Activated CD4-positive, alpha-beta T cell treated with anti-CD3 and anti-CD28 coated beads, Interleukin-2, amount 10 ng/mL, durations not matched to agents 7 days and 5 days (primary cell): ENCODE measurements at places on chromosomes 16 and 17.

- peaks cover 47% of the 10 kb centered on the region for H3K27me3 ChIP-seq
- DNase-seq, result no peak
Measured at GRCh38 chr17:39628655-39629493, 2.1 kb downstream of the PPP1R1B start.

- H3K36me3 ChIP-seq, result peaks cover 25% of the 10 kb centered on the region
- H3K4me1 ChIP-seq, result peaks cover 44% of the 10 kb centered on the region
- no peaks in the 10 kb centered on the region for H3K27me3 ChIP-seq
- DNase-seq, result no peak
- no peak overlapping the region for H3K27ac ChIP-seq
Measured at GRCh38 chr16:74560912-74561311, 46.0 kb downstream of the GLG1 start.

DNA sequence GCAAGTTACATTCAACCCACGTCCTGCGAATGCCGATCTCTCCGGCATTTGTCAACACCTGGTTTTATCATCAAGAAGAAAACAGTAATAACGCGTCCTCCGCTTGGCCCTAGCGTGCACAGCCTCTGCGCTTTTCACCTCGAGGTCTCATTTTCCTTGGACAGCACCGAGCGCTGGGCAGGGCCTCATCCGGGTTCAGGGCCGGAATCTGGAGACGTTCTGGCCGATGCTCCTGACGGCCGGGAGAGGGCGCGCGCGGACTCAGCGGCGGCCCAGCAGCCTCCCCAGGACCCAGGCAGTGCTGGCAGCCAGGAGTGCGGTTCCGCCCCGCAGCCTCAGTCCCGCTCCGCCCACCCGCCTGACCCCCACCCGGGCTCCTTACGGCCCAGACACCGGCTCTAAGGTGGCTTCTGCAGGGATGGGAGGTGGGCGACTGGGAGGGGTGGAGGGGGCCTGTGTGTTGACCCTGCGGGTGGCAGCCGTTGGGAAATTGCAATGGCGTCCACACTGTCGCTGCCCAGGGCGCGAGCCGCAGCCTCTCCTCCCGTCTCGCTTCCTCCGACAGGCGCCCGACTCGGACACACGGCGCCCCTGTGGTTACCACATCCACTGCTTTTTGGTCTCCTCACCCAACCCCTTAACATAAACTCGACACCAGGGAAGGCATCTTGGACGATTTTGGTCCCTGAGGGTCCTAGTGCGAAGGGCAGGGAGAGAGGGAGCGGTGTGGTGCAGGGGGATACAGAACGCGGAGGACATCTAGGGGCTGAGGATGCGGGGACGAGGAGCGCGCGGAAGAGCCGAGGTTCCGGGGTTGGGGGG, 7.4 kb upstream of the FLYWCH1 start:
- no peaks in the 10 kb centered on the region for H3K36me3 ChIP-seq
- peak; percentile 79 for DNase-seq
- no peaks in the 10 kb centered on the region for H3K27me3 ChIP-seq
- peaks cover 20% of the 10 kb centered on the region for H3K4me1 ChIP-seq

GRCh38 chr17:75521951-75522727, 3.4 kb upstream of the LLGL2 start:
- peaks cover 7% of the 10 kb centered on the region for H3K27me3 ChIP-seq
- no peak for DNase-seq
- H3K27ac ChIP-seq, result peak overlapping the region; percentile 10
- H3K4me3 ChIP-seq, result no peak overlapping the region
- H3K36me3 ChIP-seq, result peaks cover 40% of the 10 kb centered on the region

DNA sequence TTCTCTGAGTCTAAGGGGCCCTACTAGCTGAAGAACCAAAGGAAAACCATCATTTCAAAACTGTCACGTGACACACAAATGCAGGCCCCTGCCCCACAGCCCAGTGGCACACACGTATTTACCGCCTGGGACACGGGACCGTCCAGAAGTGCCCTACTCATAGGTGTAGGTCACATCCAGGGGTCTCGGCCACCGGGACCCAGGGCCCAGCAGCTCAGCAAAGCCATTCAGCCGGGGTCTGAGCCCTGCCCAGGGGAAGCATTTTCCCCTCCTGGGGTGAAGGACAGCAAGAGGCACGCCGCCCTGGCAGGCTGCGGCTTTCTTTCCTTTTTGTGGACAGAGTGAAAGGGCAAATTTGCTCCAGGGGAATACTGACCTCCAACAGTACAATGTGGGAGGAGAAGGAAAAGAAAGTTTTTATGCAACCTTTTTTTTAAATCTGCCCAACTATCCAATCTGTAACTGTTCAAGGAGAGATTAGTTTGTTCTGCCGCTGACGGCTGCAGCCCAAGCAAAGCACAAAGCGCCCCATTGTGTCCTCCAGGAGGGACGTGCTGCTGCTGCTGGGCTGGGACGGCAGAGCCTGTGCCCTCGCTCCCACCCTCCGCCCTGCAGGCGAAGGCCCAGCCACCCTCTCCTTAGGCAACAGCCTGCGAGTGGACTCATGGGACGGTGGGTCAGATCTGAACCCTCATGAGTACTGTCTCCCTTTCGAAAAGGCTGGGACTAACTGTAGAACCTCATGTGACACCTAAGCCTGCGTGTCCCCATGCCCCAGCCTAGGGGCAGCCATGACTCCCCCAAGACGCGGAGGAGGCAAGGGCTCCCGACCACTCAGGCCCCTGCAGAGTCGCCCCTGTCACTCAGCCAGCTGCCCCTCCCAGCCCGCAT, 21.3 kb downstream of the SLC7A5 start:
- no peaks in the 10 kb centered on the region for H3K27me3 ChIP-seq
- no peak overlapping the region for H3K4me3 ChIP-seq
- peaks cover 19% of the 10 kb centered on the region for H3K36me3 ChIP-seq
- H3K27ac ChIP-seq, result peak overlapping the region; percentile 36
- H3K4me1 ChIP-seq, result peaks cover 19% of the 10 kb centered on the region

DNA sequence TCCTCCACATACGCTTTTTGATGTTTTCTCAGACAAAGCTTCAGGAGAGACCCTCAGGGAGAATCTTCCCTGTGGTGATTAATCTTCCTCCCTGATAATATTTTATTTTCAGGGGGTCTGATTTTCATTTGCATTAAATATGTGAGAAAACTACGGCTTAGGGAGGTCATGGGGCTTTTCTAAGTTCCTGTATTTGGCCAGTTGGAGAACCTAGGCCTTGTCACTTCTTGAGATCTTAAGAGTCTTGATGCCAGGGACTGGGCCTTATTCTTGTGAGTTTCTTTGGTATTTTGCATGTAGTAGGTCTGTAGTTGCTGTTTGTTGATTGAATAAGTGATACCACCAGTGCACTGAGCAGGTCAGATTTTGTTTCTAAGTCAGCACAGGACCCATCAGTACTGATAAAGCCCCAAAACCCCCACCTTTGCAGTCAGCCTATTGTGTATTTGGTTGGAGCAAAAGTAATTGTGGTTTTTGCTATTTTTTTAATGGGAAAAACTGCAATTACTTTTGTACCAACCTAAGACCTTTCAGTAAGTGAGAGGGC, 130.1 kb downstream of the PRKCA start:
- peak overlapping the region; percentile 28 for H3K27ac ChIP-seq
- H3K27me3 ChIP-seq, result no peaks in the 10 kb centered on the region
- H3K4me3 ChIP-seq, result no peak overlapping the region
- peaks cover 52% of the 10 kb centered on the region for H3K4me1 ChIP-seq

- H3K4me3 ChIP-seq, result no peak overlapping the region
- H3K27ac ChIP-seq, result no peak overlapping the region
- no peak for DNase-seq
Measured at GRCh38 chr17:41256291-41256685, 1.1 kb downstream of the KRTAP9-9 start.

GRCh38 chr16:57345021-57345420, 13.6 kb upstream of the CCL22 start:
- H3K27me3 ChIP-seq, result peaks cover 40% of the 10 kb centered on the region
- no peak overlapping the region for H3K27ac ChIP-seq
- H3K36me3 ChIP-seq, result no peaks in the 10 kb centered on the region

DNA sequence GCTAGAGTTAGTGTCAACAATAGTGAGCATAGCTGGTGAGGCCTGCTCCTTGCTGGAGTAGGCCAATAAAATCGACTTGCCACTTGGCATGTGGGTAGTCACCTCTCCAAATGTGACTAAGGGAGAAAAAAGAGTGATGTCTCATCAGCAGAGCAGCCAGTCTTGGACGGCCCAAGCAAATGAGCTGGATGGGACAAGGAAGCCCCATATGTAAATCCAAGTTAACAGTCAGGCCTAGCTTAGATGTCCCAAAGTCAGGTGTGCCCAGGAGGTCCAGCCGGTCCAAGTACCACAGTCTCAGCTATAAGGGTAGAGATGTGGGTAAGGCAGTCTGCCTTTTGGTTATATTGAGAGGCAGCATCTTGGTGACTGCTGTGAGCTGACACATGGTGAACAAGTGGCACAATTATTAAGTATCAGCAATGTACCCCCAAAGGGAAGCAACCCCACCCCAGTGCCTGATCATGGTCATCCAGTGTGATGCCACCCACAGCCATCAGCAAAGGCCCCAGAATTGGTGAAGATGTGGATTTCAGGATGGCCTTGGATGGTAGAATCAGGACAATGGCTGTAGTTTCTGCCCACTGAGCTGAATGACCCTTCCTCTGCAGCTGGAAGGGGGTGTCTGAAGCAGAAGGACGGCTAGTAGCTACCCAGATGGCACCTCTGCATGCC, 83.4 kb downstream of the TNFRSF13B start:
- DNase-seq, result no peak
- no peak overlapping the region for H3K4me3 ChIP-seq
- H3K27ac ChIP-seq, result no peak overlapping the region
- no peaks in the 10 kb centered on the region for H3K36me3 ChIP-seq

GRCh38 chr17:31815212-31815730, 43.8 kb downstream of the COPRS start:
- H3K4me3 ChIP-seq, result no peak overlapping the region
- no peak overlapping the region for H3K27ac ChIP-seq
- no peaks in the 10 kb centered on the region for H3K36me3 ChIP-seq
- no peaks in the 10 kb centered on the region for H3K4me1 ChIP-seq

DNA sequence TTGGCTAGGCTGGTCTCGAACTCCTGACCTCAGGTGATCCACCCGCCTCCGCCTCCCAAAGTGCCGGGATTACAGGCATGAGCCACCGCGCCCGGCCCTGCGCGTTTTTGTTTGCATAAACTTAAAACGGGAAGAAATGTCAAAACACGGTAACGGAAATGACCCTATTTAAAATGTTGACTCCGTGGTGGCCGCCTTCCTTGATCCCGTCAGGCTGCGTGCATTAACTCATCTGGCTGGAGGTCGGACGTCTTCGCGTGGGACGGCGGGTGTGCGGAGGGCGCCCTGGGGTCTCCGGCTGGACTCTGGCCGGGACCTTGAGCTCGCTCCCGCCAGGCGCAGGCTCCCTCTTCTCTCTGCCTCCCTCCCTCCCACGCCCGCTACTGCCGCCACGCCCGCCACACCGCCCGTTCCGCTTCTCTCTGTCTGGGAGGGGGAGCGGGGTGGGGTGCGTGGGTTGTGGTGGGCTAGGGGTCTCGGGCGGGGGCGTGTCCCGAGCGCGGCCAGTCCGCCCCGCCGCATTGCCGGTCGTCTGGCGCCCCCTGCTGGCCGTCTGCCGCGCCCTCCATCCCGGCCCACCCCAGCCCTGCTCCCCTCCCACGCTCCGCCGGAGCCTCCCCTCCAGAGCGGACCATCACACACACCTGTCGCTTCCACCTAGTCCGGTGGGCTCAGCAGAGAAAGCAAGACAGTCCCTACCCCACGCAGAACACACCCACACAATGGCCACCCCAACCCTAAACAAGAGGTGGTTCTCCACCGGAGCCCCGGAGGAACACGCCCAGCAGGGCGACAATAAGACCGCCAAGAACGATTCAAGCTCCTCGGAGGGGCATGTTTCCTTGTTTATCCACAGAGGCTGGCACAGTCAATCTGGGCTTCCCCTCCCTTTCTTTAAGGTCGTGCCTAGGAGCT, 1.2 kb upstream of the CCDC42 start:
- peak; percentile 72 for DNase-seq
- H3K36me3 ChIP-seq, result no peaks in the 10 kb centered on the region
- H3K27ac ChIP-seq, result peak overlapping the region; percentile 96

DNA sequence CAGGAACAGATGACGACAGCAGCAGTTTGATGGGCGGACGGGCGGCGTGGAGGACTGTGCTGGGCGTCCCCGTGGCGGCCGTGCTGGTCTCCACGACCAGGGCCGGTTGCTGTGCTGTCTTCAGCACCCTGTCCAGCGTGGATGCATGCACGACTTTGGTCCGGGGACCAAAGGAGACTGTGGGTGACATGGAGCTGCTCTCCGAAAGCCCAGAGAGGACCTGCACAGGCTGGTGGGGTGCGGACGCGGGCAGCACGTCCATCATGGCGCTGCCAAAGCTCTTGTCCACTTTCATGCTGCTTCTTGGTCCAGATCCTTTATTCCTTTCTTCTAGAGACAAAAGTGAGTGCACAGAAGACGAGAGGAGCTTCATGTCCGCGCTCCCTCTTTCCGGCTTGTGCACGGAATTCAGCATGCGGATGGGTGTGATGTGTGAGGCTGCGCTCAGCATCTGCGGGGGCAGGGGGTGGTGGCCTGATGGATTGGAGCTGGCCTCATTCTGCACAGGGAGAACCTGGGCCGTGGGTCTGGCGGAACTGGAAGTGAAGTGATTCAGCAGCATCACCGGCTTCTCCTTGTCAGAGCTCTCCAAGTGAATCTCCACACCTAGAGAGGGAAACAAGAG, 20.3 kb downstream of the MAP1LC3B start:
- DNase-seq, result no peak
- peaks cover under 1% of the 10 kb centered on the region for H3K4me1 ChIP-seq
- H3K27ac ChIP-seq, result no peak overlapping the region
- H3K4me3 ChIP-seq, result no peak overlapping the region

DNA sequence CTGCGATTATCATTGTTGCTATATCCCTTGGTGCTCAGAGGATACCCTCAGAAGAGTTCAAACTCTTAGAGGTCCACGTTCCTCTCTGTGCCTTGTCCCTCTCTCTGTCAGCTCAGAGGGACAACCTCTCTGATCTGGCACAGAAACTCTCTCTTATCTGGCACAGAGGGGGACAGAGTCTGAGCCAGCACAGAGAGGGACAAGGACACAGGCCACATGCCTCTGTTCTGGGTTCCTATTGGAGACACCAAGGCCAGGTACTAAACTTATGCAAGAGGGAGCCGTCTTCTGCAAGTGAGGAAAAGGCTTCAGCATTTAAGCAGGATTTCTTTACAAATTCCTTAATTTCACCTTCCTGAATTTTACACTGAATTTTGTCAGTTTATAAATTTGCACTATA, 565.2 kb downstream of the TOX3 start:
- DNase-seq, result no peak
- H3K36me3 ChIP-seq, result no peaks in the 10 kb centered on the region
- H3K27me3 ChIP-seq, result no peaks in the 10 kb centered on the region
- no peak overlapping the region for H3K4me3 ChIP-seq
- H3K4me1 ChIP-seq, result no peaks in the 10 kb centered on the region
- H3K27ac ChIP-seq, result no peak overlapping the region

GRCh38 chr16:52843381-52843780, 209.3 kb downstream of the CHD9NB start:
- H3K4me3 ChIP-seq, result no peak overlapping the region
- DNase-seq, result no peak
- H3K4me1 ChIP-seq, result no peaks in the 10 kb centered on the region

DNA sequence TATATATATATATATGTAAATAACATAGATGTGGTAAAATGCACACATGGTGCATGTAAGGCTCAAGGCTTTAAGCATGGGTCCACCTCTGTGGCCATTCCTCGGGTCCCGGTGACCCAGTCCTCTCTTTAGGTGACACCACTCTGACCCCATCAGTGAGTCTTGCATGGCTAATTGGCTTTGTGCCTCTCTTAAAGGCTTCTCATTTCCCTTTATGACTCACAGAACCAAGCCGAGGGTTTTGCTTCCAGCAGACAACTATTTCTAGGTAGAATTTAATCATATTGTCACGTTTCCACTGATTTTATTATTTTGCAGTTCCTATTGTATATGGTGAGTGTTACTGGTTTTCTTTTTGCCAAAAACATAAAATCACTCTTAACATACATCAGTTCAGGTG, 59.7 kb downstream of the PLCG2 start:
- H3K4me3 ChIP-seq, result no peak overlapping the region
- peaks cover 22% of the 10 kb centered on the region for H3K4me1 ChIP-seq
- DNase-seq, result no peak
- no peaks in the 10 kb centered on the region for H3K36me3 ChIP-seq
- H3K27ac ChIP-seq, result no peak overlapping the region
